Cardiac fibroblast (primary cell): ENCODE measurements at places on chromosomes 6 and 20.

DNA sequence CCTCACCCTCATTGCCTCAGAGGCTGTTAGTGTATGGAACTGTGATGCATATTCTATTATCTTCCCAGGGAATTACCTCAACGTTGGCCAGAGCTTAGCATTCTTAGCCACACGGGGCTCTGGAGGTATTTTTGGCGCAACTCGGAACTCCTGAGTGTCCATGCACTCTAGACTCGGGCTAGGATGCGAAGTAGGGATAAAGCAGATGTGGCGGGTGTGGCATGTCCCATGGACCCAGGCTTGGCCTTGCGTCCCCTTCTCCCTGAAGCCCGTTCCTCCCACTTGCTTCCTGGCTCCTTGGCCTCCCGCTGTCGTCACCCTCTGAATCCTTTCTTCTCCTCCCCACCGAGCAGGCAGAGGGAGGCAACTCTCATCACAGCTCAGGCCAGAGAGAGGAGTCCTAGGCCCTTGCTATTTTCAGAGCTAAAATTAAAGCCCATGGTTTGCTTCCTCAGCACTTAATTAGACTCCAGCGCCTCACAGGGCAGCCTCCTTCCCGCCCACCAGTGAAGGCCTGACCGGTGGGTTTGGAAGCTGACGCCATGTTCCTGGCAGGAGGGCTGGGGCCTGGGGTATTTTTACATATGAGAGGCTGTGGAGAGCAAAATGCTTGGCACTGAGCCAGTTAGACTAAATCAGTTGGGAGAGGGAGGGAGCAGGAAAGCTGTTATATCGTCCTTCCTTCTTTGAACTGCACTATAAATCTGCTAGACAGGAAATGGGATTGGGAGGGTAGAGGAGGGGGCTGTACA, 138.7 kb downstream of the FOXO3 start:
- DNase-seq, result no peak

DNA sequence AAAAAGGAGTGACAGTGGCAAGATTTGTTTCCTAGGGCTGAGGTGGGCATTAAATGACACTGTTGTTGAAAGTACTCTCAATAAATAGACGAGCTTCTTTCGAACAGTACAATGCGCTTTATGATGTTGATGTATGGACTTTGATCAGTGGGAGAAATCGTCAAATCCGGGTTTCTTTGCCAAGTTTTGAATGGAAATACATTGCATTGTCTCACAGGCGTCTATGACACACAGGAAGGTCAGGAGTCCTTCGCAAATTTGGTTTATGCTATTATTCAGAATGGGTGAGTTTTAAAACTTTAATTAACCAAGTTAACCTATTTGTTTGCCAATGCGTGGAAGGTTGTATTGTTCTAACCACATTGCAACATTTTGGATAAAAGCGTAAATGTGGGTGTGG, 547.3 kb upstream of the SLC35B3 start:
- no peak for DNase-seq

- DNase-seq, result no peak
Observed at GRCh38 chr6:90186026-90186425, 110.6 kb downstream of the BACH2 start.

DNA sequence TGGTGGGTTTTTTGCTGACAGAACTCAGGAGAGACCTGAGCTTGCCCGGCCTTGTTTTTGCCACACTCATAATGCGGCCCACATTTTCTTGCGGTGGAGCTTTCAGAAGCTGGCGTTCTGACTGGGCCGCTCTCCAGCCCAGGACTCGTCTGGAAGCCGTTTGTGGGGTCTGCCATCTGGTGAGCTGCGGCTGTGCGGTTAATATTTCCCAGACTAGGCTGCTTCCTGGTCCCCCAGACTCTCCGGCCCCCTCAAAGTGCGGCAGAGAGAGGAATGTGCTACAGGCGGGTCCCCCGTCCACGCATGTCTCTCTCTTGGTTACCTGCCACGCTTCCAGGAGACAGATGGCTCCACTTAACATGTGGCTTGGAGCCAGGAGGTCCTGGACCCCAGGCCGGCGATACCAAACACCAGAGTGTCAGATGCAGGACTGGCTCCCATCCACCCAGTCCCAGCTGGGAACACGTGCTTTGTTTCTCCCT, 128.9 kb upstream of the PMEPA1 start:
- DNase-seq, result no peak

- no peak for DNase-seq
Observed at GRCh38 chr20:2745936-2746635, 53.5 kb downstream of the EBF4 start.

DNA sequence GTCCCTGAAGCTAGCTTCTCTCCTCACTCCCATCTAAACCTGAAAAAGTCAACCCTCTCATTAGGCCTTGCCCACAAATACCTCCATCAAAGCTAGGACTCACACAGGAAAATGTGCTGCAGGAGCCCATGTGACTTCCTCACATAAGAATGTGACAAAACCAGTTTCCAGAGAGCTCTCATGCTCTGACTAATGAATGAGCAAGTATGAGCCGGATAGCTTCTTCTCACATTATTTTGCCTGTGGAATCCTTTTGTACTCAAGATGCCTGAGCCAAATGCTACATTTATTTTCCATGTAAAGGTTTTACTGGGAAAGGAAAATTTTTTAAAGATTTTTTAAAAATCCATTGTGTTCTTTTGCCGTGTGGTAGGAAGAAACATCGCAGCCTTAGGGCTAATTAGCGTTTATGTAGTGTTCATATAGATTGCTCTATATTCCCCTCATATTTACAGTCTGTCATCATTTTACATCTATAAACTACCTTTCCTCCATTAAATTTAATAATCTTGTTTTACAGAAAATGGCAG, 68.6 kb upstream of the CCN6 start:
- peak; percentile 97 for DNase-seq

DNA sequence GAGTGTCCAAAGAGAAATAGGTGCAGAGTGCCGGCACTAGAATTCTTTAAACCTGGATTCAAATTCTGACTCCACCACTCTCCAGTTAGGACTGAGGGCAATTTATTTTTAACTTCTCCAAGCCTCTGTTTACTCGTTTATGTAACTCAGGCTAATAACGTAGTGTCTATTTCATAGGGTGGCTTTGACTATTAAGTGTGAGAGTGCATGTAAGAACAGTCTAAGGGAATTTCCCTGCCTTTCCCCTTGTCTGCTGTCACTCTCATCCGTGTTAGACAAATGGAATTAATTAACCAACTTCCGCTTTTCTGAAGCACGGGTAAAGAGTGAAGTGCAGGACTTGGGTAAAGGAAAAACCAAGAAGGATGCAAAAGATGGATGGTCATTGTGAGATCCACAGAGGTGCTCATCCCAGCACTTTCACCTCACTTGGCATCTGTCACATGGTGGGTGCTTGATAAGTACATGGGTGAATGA, 4.1 kb upstream of the ZKSCAN8 start:
- DNase-seq, result peak; percentile 21

- no peak for DNase-seq
Observed at GRCh38 chr20:62900692-62901584, 25.4 kb downstream of the DIDO1 start.
